ENCODE measurements at places on chromosomes 3 and 15.

- DNase-seq = no peak
These were observed 458.5 kb upstream of the ARRDC4 start for GRCh38 chr15:97502038-97502437.

GRCh38 chr3:42024591-42025351 is 62.9 kb upstream of the ULK4 start:
- DNase-seq = no peak

GRCh38 chr3:138200424-138200823 is 13.3 kb downstream of the ARMC8 start:
- no peak for DNase-seq

GRCh38 chr15:23422099-23422945 is 24.7 kb downstream of the GOLGA6L2 start:
- no peak for DNase-seq

DNA sequence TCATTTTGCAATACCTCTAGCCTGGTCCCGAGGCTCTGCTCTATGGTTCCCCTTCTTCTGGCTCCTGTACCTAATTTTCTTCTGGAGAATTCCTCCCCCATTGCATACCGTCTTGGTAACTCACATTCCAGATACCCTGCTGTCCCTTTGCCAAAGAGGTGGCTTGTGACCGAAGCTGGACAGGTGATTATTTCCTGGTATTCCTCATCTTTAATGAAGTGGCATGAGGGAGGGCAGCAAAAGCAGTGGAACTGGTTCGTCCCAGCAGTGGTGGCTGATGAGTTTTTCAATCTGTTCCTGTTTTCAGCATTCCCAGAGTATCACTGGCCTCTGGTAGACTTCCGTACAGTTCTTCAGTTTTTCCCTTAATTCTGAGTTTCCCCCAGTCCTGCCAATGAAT is 186.2 kb upstream of the CADPS start:
- DNase-seq = no peak

GRCh38 chr3:127940116-127940515 is 25.1 kb downstream of the KBTBD12 start:
- no peak for DNase-seq

DNA sequence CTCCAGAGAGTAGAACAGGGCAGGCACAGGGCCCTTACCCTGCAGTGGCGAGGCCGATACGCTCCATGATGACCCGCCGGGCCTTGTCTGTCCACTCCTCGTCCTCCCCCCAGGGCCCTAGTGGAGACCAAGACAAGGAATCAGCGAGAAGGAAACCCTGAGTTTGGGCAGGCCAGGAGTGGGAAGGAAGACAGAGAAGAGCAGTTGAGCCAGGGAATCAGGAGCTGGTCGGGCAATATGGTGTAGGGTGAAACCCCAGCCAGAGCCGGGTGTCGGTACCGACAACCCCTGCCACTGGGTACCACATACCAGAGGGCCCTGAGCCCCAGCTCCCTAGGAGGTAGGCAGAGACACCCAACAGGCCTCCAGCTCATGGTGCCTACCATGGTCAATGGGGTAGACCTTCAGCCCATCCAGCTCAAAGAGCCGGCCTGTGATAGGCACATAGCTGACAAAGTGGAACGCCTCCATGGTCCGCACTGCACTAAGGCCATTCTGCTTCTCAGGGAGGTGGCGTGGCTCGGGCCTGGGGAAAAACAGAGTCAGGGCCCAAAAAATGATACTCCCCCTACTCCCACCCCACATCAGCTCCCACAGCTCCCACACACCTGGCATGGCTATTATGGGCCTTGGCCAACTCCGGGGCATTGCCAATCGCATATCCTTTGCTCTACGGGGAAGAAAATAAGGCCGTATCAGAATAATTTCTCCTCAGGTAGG is 38.0 kb downstream of the SEMA3G start:
- no peak for DNase-seq

GRCh38 chr15:49229922-49230321 is 59.9 kb downstream of the GALK2 start:
- no peak for DNase-seq

DNA sequence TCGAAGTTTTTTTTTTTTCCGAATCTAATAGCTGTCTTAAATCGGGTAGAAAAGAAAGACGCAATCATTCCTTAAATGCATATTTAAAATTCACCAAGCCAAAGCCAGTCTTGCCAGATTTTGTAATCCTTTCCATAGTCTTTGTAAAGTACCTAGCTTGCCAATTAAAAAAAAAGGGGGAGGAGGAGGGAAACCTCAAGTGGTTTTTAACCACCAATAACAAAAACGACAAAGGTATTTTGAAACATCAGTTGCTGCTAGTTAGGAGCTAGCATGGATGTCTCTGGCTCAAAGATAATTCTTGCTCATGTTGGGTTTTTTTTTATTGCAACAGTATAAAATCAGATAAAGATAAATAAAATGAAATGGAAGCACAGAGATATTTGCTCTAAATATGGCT is 187.9 kb downstream of the MECOM start:
- DNase-seq = no peak

DNA sequence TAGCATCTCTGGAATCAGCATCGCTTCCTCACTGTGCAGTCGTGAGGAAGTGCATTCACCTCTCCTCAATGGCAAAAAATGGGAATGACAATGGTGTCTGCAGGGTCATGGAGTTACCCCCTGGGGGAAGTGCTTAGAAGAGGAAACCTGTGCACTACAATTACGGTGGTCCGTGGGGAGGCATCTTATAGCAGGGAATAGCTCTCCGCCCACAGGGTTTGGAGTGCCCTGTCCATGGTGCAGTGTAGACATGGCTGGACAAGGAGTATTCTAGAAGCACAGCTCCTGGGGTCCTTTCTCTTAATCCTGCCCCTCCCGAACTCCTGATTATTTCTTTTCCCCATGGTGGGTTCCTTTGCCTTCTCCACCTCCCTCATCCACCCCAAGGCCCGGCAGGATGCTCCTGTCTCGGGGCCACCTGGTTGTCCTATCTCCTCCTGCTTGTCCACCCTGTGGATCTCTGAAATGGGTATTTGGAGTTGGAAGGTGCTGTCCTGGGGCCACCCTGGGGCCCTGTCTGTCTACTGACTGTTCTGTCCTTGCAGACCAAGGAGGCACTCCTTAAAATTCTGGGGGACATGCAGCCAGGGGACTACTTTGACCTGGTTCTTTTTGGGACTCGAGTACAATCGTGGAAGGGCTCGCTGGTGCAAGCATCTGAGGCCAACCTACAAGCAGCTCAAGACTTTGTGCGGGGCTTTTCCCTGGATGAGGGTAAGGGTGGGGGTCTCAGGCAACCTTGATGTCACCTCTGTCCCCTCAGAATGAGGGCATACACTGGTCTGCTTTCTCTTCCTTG is 5.2 kb downstream of the ITIH1 start:
- no peak for DNase-seq

GRCh38 chr3:30271781-30272180 is 334.6 kb upstream of the TGFBR2 start:
- DNase-seq = no peak

GRCh38 chr15:73688455-73688854 is 4.3 kb downstream of the CD276 start:
- no peak for DNase-seq

GRCh38 chr15:97446138-97446537 is 514.4 kb upstream of the ARRDC4 start:
- no peak for DNase-seq

DNA sequence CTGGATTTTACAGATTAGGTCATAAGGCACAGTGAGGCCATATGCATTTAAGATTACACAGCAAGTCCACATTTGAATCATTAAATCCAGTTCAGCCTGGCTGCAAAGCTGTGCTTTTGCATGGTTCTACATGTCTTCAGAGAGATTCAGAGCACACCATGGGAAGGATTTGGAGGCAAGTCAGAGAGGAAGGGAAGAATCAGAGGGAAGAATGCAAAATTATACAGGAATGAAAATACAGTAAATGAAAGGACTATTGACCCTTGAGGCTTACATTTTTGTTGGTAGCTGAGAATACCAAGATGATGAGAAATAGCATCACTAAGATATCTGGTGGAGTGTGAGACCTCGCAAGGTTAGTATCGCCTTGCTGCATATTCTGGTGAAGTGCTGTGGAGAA is 13.9 kb downstream of the FILIP1L start:
- DNase-seq = no peak

- no peak for DNase-seq
These were observed 77.6 kb upstream of the PROK2 start for GRCh38 chr3:71862371-71863140.

DNA sequence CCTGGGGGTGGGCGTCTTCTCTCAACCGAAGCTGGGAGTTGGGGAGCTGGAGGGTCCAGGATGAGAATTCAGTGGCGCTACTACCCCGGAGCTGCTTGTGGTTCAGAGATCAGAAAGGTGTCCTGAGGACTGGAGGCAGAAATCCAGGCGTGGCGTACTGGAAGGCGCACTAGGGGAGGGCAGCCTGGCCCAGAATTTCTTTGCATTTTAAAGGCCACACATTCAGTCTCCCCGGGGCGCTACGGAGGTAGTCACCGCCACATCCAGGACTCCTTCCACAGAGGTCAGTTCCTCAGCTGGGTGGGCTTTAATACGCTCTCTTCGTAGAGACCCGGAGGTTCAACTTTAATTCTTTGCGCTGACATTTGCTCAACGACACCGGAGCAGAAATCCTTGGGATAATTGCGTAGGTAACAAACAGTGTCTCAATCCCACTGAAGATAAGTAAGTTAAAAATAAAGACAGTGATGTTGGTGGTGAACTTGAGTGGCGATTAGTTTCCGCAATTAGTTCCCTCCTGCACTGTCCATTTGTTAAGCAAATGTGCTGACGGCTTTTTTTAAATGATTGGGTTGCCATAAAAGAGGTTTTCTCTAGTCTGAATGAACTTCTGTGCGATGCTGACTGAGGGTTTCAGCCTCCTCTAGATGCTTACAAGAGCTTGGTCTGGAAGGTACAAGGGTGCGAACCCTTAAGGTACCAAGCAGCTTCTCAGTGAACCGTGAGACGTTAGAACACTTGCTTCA is 535 bp downstream of the MCTP2 start:
- no peak for DNase-seq

DNA sequence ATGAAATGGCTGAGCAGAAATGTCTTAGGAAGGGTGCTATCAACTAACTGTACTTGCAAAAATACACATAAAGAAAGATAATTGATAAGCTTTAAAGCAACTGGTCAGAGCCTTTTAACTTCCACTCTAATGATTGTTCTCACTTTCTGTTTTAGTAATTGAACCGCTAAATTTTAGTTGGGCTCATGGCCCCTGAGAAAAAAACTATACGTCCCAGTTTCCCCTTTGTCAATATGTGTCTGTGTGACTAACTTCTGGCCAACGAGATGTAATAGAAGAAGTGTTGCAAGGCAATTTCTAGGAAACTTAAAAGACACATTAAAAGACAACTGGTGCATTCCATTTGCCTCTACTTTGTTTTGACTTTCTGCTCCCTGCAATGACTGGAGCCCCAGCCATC is 223.9 kb downstream of the NR1D2 start:
- DNase-seq = no peak

DNA sequence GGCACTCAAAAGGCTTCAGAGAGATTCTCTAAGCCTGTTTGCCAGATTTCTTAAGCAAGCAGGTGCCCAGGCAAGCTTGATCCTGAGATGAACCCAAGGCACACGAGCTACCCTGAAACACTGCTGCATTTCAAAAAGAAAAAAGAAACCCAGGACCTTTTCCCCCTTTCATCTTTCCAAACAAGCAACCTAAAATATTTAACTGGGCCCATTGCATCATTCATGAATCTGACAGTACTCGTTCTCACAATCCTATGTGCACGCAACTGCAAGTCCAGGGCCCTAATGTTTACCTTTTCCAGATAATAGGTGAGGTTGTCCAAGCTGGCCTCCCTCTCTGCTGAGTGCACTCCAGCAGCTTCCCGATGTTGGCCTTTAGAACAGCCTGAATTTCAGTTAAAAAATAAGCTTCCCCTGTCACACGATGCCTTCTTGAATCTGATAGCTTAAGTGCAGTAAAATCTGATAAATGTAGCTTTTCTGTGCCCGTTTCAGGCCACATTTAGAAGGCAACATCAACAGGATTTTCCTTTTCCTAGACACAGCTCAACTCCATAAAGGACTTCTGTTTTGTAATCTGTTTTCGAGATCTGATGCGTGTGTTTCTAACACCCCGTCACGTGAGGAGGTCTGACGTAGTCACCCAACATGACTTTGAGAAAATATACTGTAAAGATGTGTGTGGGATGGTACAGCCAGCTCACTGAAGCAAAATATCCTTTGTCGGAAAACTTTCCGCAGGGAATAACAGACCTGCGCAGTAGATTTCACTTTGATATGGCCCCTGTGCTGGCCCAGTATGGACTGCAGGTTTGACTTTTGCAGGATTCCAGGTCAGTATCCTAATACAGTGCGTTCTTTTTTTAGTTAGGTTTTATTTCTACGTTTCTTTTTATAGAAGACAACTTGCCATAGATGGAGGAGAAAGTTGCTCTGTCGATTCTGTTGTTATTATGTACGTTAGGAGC is 55.1 kb upstream of the RASA2 start:
- DNase-seq = no peak

- no peak for DNase-seq
These were observed 36.1 kb upstream of the CNTN6 start for GRCh38 chr3:1056744-1057143.

Measured in AG04450 (cell line).